NCI-H1436 (cell line): ENCODE measurements at places on chromosomes 6 and 20.

- no peak for DNase-seq
These were observed 3.1 kb downstream of the MMP9 start for GRCh38 chr20:46011631-46012482.

DNA sequence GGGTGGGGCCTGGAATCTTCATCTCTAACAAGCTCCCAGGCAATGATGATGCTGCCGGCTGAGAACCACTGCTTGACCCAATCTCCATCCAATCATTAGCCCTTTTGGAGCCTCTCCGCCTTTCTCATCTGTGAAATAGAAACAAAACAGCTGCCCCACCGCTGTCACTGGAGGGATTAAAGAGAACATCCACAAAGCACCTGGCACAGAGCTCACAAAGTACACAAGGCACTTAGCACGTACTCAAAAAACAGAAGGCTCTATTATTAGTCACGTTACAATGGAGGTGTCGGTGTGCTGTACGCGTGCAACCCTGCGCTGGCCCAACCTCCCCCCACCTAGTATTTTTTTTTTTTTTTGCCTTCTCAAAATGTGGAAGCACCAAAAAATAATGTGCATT, 213.5 kb upstream of the ARID1B start:
- DNase-seq: peak; percentile 77

- DNase-seq: no peak
These were observed 198.6 kb downstream of the BACH2 start for GRCh38 chr6:90098001-90098531.

DNA sequence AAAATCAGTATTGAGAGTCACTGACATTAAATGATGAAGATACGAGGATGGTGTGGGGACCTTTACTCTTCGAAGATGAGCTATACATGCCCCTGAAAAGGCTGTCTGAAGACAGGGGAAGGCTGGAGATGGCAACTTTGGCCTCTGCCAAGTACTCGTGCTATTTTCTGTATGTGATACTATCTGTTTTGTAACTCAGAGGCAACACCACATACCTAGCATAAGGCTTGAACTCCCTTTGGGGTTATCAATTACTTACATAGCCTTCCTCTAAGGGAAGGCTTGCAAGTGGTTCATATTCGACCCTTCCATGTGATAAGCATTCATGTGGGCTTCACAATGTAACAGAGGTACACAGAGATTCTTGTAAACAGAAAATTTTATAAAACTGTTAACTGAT, 68.7 kb upstream of the FBXO30 start:
- DNase-seq: no peak

- no peak for DNase-seq
These were observed 19.4 kb downstream of the SDHAF4 start for GRCh38 chr6:70586114-70586513.

DNA sequence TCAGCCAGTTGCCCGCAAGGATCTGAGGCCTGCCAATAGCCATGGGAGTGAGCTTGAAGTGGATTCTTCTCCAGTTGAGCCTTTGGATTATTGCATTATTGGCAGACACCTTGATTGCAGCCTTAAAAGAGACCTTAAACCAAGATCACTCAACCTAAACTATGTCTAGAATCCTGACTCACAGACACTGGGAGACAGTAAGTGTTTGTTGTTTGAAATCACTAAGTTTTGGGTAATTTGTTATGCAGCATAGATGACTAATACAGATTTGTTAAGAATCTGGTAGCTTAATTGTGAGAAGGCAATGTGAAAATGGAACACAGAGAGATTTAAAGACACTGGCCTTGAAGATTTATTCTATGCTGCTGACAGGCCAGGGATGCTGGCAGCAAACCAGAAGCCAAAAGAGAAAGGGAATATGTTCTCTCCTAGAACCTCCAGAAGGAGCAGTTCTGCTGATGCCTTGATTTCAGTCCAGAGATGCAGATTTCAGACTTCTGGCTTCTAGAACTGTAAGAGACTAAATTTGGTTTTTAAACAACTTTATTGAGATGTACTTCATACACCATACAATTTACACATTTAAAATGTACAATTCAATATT, 17.6 kb downstream of the SIRPD start:
- no peak for DNase-seq

- DNase-seq: no peak
These were observed 42.0 kb downstream of the RNF217 start for GRCh38 chr6:125004198-125004597.

DNA sequence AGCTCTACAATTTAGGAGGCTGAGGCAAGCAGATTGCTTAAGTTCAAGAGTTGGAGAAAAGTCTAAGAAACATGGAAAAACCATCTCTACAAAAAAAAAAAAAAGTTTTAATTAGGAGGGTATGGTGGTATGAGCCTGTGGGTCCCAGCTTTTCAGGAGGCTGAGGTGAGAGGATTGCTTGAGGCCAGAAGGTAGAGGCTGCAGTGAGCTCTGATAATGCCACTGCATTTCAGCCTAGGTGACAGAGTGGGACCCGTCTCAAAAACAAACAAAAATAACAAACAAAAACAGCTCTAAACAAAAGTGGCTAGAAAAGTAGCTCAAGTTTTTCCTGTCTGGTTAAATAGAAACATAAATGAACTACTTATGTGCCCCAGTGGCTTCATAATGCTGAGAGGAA, 2133.6 kb upstream of the DEFB115 start:
- DNase-seq: no peak

DNA sequence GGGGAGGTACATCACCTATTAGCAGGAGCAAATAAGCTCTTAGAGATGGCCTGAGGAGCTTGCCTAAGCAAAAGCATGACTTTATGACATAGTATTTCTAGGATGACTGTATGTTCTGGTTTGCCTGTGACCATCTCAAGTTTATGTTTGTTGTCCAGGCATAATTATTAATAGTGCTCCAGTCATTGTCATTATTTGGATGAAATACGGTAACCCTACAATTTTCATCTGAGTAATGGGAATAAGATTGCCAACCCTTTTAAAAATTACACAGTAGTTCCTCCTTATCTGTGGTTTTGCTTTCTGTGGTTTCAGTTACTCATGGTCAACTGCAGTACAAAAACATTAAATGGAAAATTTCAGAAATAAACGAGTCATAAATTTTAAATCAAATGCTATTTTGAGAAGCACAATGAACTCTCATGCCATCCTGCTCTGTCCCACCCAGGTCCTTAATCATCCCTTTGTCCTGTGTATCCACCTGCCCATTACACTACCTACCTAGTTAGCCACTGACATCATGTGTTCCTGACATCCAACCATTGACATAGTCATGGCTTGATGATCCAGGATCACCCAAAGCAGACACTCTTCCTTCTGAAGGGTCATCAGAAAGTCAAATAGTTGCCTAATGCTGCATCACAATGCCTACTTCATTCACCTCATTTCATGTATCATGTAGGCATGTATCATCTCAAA, 27.0 kb upstream of the TFB1M start:
- no peak for DNase-seq

DNA sequence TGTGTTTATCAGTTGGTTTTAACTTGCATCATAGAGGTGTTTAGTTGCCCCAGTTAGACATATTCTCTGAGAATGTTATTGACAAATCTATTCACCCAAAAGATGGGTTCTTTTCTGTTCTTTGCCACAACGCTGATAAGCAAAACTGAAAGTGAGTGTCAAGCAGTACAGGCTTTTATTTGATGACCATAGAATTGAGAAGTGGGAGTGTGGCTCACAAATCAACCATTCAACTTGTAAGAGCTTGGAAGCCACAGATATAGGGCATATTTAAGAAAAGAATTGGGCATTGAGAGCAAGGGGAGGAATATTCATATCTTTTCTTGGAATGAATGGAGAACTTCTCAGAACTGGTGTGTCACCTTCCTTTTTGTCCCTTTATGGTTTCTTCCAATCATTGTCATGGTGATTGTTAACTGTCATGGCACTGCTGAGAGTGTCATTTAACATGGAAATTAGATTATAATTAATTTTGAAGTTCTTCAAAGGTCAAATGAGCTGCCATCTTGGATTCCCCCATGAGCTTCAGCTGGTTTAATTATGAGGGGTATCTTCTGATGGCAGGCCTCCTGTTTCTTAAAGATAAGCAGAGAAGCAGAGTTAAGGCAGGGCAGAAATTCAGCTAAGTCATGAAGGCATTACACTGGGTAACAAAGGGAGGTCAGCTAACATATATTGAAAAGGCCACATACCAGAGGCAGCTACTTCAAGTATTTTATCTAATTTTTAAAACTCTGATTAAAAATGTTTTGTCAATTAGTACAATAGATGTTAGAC, 254.0 kb upstream of the HTR1E start:
- no peak for DNase-seq

GRCh38 chr6:28982476-28983266, 22.4 kb downstream of the ZNF311 start:
- no peak for DNase-seq

DNA sequence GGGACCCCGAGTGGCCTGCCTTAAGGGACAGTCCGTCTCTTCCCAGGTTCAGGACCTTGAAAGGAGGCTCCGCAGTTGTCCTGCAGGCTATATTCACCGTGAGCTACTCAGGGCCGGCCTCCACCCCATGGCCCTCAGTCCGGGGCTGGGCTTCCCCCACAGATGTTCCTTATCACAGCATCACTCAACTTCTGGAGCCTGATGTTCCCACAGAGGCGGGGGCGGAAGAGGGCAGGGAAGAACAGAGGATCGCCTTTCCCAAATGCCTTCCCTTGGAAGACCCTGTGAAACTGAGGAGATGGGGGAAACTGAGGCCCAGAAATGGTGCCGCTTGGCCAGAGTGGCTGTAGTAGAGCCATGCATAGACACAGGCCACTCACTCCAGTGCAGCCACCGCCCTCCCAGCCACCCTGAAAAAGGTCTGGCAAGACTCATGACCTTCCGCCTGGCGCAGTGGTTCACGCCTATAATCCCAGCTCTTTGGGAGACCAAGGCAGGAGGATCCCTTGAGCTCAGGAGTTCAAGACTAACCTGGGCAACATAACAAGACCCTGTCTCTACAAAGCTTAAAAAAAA, 4.3 kb upstream of the COX4I2 start:
- DNase-seq: no peak

- no peak for DNase-seq
These were observed 104.6 kb downstream of the HMGCLL1 start for GRCh38 chr6:55474382-55474781.

DNA sequence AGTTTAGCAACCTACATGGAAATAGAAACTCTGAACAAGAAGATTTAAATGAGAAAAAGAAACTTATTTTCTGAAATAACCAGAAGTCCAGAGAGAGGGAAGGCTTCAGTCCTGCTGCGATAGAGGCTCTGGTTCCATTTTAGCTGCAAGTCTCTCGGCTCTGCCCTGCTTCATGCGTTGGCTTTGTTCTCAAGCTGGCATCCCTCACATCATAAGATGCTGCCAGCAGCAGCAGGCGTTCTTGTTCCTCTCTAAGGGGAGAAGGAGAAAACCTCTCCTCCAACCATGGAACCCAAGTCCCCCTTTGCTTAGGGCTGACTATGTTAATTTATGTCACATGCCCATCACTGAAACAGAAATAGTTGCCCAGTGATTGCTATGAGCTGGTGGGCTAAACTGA, 46.4 kb upstream of the PMEPA1 start:
- DNase-seq: no peak

DNA sequence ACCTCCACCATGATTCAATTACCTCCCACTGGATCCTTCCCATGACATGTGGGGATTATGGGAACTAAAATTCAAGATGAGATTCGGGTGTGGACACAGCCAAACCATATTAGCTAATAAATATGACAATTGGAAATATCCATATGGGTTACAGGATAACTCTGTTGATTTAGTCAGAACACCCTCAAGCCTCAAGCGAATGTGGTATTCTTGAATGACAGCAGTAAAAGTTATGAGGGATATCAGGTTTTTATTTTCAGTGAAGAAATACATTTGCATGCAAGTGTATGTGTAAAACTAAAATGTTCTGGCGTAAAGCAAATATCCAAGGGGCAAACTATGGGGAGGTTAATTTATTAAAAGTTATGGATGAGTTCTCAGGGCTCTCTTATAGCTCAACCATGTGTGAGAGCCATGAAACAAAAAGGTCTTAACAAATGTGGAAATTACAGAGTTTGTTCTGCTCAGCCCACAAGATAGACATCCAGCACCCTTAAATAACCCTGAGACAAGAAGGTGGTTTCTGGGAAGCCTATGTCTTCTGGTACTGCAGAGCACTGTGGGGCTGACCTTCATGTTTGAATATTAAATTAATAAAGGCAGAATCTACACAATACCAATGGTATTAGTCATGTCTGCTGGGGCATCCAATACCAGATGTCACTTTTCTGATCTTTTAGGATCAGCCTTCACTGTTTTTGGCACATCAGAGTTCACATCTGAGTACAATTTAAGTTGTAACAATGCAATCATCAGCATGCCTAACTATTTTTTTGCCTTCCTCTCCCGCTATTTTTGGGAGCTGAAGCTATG, 370.5 kb upstream of the RSPO3 start:
- DNase-seq: no peak

DNA sequence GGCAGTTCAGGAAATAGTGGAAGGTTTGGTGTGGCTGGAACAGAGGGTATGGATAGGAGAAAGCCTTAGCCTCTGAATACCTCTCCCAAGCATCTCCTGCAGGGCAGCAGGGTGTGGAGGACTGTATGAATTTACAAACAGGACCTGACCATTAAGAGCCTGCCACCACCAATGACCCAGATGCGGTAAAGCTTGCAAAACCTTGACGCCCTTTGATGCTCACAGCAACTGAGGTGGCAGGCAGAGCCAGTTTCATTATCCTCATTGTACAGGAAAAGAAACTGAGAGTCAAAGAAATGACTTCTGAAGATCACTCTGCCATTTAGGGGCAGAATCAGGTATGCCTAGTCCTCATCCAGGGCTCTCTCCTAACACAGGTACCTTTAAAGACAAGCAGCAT, 2.4 kb downstream of the HM13 start:
- DNase-seq: no peak

GRCh38 chr6:24864343-24864742, 65.6 kb upstream of the ARMH2 start:
- DNase-seq: no peak

DNA sequence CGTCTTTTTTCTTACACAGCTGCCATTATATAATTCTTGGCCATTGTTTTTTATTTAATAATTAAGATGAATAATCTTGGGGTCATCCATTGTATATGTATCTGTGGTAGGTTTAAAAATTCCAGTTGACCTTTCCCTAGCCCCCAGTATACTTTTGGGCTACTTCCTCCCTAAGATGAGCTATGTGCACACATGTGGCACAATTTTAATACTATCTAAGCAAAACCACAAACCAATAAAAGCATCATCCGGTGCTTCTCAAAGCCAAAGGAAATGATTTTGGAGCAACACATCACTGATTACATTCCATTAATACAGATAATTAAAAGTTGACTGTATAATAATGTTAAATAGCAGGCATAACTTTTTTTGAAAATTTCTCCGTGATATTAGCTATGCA, 161.2 kb downstream of the ATXN1 start:
- no peak for DNase-seq
